ENCODE measurements at places on chromosomes 7 and 10. TPM values are rescaled to one million over a fixed set of nuclear protein-coding genes. Genes with fewer than 3 reads are reported as not detected.

HOXA2 gene
- not detected for total RNA-seq

LIPJ gene
- total RNA-seq: 0.75 TPM

ARMH3 gene
- total RNA-seq: 17.4 TPM

CAV2 gene
- 173 TPM for total RNA-seq

FAM107B gene
- total RNA-seq: 41.8 TPM

CPA2 gene
- not detected for total RNA-seq

TRPV6 gene
- under 0.01 TPM for total RNA-seq

DLX5 gene
- total RNA-seq: not detected

ANKRD1 gene
- total RNA-seq: not detected

CPA5 gene
- total RNA-seq: not detected

AKR1B15 gene
- total RNA-seq: not detected

HECW1 gene
- 1.1 TPM for total RNA-seq

PAPOLB gene
- total RNA-seq: 0.22 TPM

BAIAP2L1 gene
- total RNA-seq: 2.6 TPM

GHRHR gene
- not detected for total RNA-seq

SRI gene
- total RNA-seq: 59.7 TPM

FAM131B gene
- 2.4 TPM for total RNA-seq

DENND2A gene
- 10.9 TPM for total RNA-seq

CUEDC2 gene
- total RNA-seq: 50.9 TPM

PLAC9 gene
- 43.5 TPM for total RNA-seq

LIPM gene
- total RNA-seq: not detected

NODAL gene
- total RNA-seq: not detected

AOAH gene
- total RNA-seq: 51.7 TPM

ZCCHC24 gene
- total RNA-seq: 51.2 TPM

RBM20 gene
- 10.3 TPM for total RNA-seq

TAS2R5 gene
- 2.0 TPM for total RNA-seq

OGDHL gene
- total RNA-seq: not detected

GARIN1A gene
- total RNA-seq: 0.49 TPM

CUL2 gene
- total RNA-seq: 23.2 TPM

CRHR2 gene
- 1.1 TPM for total RNA-seq

PDK4 gene
- 1,374 TPM for total RNA-seq

WNT8B gene
- not detected for total RNA-seq

CPA4 gene
- total RNA-seq: 0.51 TPM

SEC31B gene
- 14.3 TPM for total RNA-seq

LRRD1 gene
- 0.17 TPM for total RNA-seq

AQP1 gene
- total RNA-seq: 310 TPM

CTAGE8 gene
- total RNA-seq: 0.49 TPM

TBC1D12 gene
- total RNA-seq: 19.4 TPM

MAGI2 gene
- total RNA-seq: 13.7 TPM

TRIM73 gene
- 2.0 TPM for total RNA-seq

IFIT1B gene
- total RNA-seq: not detected

FFAR4 gene
- 1.7 TPM for total RNA-seq

SLC35G1 gene
- 3.4 TPM for total RNA-seq

GIMAP4 gene
- 43.9 TPM for total RNA-seq

PDZD7 gene
- 1.5 TPM for total RNA-seq

DOCK4 gene
- total RNA-seq: 44.3 TPM

INA gene
- not detected for total RNA-seq

KCNIP2 gene
- total RNA-seq: 40.6 TPM

ADAM12 gene
- total RNA-seq: 11.5 TPM

CHAT gene
- total RNA-seq: not detected

EGR2 gene
- total RNA-seq: 0.38 TPM

COL26A1 gene
- total RNA-seq: not detected

POMZP3 gene
- 6.8 TPM for total RNA-seq

SFRP5 gene
- total RNA-seq: not detected
